ENCODE measurements at places on chromosomes 5 and 9. TPM values are rescaled to one million over a fixed set of nuclear protein-coding genes. Genes with fewer than 3 reads are reported as not detected.

Gene FKTN
- 52.4 TPM for total RNA-seq

Gene SAPCD2
- total RNA-seq = 5.6 TPM

Gene UGT3A1
- 26.6 TPM for total RNA-seq

Gene FSD1L
- 28.2 TPM for total RNA-seq

Gene IL9
- not detected for total RNA-seq

Gene PLAC8L1
- not detected for total RNA-seq

Gene MCIDAS
- not detected for total RNA-seq

Data from tongue (tissue), 3 donors.